Cerebellar nuclear complex (tissue), 1 donor: ENCODE measurements at places on chromosomes 1 and 21.

DNA sequence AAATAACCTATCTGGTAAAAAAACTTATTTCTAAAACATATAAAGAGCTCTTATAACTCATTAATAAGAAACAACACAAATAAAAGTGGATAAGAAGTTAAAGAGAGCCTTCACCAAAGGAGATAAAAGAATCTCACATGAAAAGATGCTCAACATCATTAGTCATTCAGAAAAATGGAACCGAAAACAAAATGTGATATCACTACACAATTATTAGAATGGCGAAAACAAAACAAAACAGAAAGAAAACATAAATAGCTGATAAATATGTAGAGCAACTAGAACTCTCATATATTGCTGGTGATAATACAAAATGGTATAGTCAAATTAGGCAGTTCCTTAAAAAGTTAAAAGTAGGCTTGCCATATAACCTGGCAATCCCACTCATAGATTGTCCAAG, 1109.3 kb downstream of the PLA2G4A start:
- DNase-seq, result no peak

DNA sequence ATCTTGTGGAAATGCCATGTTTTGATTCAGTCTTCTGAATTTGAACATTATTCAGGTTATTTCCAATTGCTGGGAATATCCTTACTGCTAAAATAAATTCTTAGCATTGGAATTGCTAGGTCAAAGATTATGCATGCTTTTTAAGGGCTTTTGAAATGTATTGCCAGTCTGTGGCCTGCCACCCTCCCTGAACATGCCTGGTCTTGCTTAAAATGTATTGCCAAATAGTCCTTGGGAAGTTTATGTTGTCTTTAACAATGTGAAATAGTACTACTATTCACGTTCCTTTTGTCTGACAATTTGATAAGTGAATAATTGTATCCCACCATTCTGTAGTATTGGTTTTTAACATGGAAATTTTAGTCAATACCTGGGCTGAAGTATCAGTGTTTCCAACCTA, 13.6 kb downstream of the TARDBP start:
- no peak for DNase-seq

- DNase-seq, result no peak
Measured at GRCh38 chr1:239810061-239810481, 281.6 kb upstream of the FMN2 start.

- DNase-seq, result no peak
Measured at GRCh38 chr1:99691175-99691574, 45.3 kb downstream of the PALMD start.

GRCh38 chr1:160251687-160252526, 10.4 kb downstream of the DCAF8 start:
- DNase-seq, result peak; percentile 37

DNA sequence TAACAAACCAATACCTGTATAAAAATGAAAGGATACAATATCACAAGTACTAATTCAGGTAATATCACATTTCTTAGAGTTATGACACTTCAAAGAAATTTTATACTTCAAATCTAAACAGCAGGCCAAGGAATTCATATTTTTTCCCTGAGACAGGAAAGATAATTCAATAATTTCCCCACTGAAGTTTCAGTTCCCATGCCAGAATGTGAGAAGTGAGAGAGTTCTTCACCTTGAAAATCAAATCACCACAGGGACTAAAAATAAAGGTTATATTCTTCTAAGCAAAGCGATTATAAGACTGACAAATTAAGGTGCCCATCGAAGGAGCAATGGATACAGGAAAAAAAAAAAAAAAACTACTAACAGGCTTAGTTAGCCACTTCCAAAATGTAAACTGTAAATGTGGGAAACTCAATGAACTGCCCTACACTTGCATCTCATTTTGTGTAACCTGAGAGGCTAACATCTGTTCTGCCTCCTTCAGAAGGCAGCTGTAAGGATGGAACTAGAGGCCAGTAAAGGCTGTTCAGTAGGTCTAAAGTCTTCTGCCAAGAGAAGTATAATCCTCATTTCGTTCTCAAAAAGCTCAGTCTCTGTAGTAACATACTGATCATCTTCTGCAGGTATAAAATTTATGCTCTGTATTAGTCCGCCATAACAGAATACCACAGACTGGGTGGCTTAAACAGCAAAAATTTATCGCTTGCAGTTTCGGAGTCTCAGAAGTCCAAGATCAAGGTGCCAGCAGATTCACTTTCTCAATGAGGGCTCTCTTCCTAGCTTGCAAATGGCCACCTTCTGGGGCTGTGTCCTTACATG, 127.8 kb downstream of the RERE start:
- no peak for DNase-seq

DNA sequence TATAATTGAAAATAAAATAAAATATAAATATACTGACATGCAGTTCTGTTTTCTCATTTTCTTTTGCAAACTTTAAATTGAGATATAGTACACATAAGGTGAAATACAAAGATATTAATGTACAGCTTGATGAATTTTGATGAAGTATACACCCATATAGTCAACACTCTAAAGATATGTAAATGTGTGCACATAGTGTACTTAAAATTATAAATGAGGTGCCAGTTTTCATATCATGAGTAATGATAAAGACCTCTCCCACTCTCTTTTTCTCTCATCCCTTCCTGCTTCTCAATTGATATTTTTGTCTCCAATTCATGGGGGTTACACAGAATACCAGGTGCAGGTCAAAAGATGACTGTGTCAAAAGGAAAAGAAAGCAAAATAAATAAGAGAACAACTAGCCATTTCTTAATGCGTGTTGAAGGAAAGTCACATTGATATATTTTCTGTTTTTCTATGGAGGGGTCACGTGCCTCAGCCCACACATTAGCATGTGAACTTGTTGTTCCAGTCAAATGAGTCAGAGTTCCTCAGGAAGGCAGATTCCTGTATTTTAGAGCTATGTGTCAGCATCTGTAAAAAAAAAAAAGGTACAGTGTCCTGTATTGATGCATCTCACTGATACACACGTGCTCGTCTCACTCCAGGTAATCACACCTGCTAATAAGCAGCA, 64.3 kb upstream of the HOOK1 start:
- DNase-seq, result no peak

DNA sequence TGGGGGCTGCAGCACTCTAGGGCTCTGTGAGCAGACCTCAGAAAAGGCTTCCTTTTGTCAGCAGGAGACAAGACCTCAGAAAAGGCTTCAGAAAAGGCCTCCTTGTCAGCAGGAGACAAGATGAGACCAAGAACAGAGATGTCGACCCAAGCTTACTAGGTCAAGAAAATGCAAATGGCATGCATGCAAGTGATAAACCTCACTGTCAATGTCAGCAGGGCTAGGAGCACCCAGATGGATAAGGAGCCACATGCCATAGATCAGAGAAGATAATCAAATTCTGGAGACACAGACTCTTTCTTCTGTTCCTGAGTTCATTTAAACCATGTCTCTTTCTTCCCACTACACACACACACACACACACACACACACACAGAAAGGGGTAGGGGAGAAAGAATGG, 285.9 kb downstream of the CHRM3 start:
- no peak for DNase-seq

DNA sequence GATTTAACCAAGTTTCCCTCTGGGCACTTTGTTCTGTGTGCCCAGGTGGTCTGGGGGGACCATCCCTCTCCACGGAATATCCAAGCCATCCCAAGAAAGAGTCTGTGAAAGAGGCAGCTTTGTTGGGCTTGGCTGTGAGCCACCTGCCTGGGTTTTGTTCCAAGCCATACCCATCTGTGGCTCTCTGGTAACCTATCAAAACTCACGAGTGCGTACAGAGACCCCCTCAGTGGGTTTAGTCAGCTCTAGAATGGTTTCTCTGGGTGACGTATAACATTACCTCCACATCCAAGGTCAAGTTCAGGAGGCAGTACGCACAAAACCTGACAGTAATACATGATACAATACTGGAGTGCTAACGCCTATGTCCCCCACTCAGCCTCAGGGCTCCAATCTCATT, 54.2 kb downstream of the DNTTIP2 start:
- no peak for DNase-seq

GRCh38 chr1:119181218-119181617, 40.8 kb upstream of the WARS2 start:
- no peak for DNase-seq

- DNase-seq, result no peak
Measured at GRCh38 chr21:17775431-17776126, 43.6 kb downstream of the C21orf91 start.

- DNase-seq, result no peak
Measured at GRCh38 chr1:232954594-232955365, 4.4 kb downstream of the NTPCR start.

DNA sequence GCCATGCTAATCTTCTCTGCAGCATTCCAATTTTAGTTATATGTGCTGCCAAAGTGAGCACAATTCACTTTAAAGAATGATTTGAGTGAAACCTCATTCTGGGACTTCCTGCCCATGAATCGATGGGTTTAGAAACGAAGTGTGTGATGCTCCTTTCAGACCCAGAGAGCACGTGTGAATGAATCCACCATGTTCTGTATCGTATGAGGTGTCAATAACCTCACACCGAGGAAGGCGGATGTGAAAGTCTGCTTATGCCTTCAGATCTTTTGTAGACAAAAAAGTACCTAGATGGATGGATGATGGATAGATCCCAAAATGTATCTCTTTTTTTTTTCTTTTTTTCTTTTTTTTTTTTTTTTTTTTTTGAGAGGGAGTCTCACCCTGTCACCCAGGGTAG, 13.8 kb downstream of the UBASH3A start:
- DNase-seq, result no peak

DNA sequence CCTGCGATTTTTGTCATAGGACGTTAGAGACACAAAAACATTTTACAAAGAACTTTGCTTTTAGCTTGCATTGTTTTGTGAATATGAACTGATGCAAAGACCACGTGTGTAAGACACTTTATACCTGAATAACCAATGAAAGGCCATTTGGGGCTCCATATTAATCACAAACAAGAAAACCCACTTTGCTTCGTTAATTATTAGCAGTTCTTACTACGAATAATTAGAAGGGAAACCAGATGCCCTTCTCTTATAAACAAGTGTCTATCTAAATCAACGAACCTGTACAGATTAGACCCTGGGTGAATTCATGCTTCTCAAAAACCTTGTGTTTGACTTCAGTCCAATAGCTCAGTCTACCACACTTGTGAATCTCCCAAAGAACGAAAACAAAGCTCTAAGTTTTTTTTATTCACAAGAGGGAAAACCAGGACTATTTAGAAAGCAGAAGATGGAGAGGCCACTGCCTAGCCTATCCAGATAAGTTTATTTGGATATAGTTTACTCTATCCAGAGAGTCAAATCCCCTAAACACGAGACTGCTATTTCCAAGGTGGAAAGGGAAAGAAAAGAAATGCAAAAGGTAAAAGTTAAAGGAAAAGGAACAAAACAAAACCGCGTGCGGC, 897 bp downstream of the CYYR1 start:
- no peak for DNase-seq

GRCh38 chr1:26538480-26539412, 9.2 kb downstream of the RPS6KA1 start:
- no peak for DNase-seq

DNA sequence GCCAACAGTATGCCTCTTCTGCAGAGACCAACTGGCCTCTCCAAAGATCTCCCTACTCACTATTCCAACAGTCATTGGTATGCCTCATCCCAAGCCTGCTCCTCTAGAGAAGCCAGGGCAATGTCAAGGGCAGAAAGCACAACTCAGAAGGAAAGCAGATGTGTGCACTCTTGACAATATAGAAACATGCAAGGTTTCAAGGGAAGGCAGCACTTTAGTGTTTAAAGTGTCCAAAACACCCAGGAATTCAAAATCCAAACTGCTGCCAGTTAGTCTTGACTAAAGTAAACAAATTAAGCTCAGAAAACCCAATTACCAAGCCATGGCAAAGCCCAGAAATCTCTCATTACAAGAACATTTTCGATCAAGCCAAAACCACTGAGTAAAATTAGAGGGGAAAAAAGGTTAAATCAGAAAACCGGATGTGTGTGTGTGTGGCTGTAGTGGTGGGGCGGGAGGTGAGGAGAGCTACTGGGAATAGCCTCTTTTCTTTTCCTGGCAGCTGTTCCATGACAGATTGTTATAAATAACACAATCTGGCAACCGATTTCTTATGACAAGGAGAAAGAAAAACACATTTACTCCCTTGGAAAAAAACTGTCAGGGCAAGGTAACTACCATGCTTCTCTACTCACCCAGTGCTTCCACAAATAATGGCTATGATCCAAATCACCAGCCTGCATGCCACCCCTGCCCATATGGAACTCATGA, 39.2 kb downstream of the EIF2B3 start:
- peak; percentile 80 for DNase-seq

DNA sequence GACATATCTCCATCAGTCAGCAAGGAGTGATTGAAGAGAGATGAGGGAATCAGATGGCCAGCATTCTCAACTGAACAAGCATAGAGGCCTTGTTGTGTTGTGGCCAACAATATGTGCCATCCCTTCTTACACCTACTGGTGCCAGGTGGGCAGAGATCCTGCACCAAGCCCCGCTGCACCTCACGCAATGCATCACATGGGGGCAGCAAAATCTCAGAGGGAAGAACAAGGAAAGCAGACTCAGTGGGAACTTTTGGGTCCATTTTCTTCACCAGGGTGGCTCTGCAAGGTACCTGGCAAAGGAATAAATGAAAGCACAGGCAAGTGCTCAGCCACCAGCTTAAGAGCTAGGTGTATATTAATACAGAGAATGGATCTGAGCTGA, 33.2 kb downstream of the HSD3B2 start:
- DNase-seq, result no peak

DNA sequence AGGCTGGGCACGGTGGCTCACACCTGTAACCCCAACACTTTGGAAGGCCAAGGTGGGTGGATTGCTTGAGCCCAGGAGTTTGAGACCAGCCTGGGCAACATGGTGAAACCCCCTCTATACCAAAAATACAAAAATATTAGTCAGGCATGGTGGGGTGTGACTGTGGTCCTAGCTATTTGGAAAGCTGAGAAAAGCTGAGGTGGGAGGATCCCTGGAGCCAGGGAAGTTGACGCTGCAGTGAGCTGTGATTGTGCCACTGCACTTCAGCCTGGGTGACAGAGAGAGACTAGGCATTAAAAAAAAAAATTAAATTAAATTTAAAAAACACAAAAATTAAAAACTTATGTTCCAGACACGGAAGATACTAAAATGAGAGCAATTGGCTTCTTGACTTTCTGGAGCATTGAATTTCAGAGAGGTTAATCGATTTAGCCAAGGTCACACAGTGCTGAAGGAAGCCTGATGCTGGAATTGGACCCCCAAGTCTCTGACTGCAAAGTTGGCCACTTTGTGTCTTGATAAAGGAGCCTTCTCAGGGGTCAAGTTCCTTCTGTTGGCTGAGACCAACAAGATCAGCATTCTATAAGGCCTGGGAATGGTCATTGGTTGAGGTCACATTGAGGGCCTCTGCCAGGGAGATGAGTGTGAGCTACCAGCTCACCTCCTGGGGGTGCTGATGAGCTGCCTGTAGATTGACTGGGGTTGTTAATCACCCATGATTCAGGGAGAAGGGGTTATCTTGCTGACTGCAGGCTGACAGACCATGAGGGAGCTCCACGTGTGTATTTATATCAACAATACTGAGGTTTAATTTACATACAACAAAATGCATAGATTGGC, 54.3 kb downstream of the RPS6KA1 start:
- no peak for DNase-seq

DNA sequence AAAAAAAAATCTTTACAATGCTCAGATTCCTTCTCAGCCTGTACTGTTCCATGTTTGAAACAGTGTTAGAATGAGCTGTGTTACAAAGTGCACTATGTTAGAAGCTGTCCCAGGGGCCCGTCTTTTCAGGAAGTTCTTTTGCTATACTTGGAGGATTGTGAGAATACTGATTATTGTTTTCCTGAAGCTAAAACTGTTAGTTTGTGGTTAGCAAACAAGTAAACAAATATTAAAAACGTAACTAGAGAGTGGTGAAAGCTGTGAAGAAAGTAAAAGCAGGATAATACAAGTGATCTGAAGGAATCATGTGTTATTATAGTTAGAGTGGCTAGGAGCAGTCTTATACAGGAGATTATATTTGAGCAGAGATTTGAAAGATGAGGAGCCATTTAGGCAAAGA, 35.6 kb downstream of the CAMSAP2 start:
- no peak for DNase-seq
